BJ (cell line): ENCODE measurements at places on chromosomes 16 and 17.

- no peak for DNase-seq
Observed at GRCh38 chr17:63246344-63246743, 199.8 kb downstream of the CYB561 start.

- no peak for DNase-seq
Observed at GRCh38 chr17:45809499-45809898, 25.4 kb downstream of the CRHR1 start.

- no peak for DNase-seq
Observed at GRCh38 chr17:73423159-73423715, 111.4 kb upstream of the CDC42EP4 start.

- no peak for DNase-seq
Observed at GRCh38 chr17:62706598-62707424, 79.3 kb downstream of the MRC2 start.

- DNase-seq, result no peak
Observed at GRCh38 chr16:83929811-83930555, 23.1 kb upstream of the OSGIN1 start.
